ENCODE measurements at places on chromosomes 1 and 21.

DNA sequence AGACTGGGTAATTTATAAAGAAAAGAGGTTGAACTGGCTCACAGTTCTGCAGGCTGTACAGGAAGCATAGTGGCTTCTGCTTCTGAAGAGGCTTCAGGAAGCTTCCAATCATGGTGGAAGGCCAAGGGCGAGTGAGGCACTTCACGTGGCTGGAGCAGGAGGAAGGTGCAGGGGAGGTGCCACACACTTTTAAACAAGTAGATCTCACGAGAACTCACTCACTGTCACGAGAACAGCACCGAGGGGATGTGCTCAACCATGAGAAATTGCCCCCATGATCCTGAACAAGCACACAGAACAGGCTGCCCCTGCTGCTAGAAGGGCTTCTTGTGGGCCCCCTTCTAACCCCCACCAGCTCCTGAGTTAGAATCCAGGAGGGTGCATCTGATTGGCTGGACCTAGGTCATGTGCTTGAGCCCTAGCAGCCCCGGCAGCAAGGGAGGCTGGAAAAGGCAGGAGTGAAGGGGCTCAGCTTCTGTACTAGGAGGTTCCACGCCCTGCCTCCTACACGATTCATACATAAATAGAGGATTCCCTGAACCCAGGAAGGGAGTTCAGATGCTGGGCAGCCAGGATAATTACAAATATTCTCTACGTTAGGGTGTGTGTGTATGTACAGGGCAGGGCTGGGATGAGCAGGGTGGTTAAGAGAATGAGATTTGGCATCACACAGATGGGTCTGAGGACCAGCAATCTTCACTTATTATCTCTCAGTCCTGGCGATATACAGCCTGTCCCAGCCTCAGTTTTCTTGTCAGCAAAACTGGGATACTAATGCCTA is 72.8 kb upstream of the ATP5PO start:
- DNase-seq, result no peak

DNA sequence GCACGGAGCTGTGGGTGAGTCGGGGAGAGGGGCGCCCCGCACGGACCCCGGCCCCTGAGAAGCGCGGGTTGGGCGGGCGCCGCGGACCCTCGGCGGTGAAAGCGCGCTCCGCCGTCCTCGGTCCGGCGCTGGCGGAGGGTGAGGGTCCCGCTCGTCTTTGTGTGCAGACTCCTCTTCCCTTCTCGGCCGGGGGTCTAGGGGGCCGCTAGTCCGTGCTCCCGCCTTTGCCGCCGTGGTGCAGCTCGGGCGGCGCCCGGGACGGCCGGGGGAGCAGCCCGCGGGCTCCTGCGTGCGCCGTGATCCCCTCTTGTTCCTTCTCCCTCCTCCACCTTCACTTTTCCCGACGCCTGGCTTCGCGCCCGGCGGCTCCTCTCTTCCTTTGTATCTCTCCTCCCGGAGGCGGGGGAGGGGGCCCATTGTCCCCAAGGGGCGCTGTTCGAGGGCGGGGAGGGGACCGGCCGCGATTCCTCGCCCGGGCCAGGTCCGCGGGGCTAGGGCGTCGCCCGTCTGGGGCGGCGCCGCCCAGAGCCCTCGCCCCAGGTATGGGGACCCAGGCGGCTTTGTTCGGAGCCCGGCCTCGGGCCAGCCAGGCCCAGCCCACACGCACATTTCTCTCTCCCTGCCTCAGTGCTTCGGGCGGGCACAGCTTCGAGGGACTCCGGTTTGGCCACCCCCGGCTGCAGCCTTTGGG is 519 bp downstream of the FNBP1L start:
- DNase-seq, result no peak

DNA sequence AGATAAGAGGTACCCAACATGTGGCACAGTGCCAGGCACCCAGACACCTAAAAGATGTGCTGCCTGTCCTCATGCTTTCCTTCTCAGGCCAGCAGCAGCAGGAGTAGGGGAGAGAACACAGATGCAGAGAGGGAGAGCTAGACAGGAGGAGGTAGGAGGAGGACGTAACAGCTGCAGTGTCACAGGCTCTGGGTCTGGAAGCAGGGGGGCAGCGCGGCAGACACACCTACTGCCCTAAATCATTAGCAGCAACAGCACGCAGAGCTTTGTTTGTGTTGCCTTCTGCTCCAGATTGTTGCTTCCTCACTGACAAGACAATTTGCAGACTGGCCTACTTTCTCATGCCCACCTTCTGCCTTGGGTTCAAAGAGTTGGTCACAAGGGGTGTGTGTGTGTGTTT is 196.7 kb upstream of the DAB1 start:
- no peak for DNase-seq

- no peak for DNase-seq
Observed at GRCh38 chr1:18581420-18581880, 49.2 kb upstream of the PAX7 start.

GRCh38 chr1:176440176-176440575 is 22.8 kb upstream of the PAPPA2 start:
- no peak for DNase-seq

- no peak for DNase-seq
Observed at GRCh38 chr1:23473037-23473800, 10.8 kb downstream of the ASAP3 start.

- no peak for DNase-seq
Observed at GRCh38 chr21:33712022-33712803, 69.9 kb downstream of the ITSN1 start.

DNA sequence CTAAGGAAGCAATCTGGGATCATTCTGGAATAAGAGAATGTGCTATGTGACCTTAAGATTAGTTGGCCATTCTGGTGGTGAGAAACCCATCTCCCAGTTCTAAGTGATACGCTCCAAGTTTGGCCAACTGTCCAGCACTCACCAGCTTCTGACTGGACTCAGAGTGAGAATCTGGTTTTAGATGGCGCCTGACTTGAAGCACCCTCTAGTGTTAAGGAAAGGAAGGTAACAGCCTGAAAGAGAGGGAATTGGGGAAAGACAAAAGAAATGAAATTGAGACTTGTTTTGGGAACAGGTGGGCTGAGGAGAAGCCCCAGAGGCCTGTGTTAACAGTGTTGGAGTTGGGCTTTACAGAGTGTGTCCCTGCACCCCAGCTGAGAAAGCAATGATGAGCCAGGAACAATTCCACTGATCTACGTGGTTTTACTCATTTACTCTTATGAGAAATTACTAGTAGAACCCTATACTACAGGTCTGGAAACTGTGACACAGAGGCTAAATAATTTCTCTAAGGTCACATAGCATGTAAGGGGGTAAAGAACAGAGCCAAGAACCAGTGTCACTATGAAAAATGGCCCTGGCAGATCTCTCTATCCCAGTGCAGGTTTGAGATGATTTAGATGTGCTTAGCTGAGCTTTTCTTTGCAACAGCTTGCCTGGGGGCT is 9.3 kb upstream of the FCAMR start:
- no peak for DNase-seq

GRCh38 chr1:27971674-27972073 is 11.9 kb downstream of the XKR8 start:
- no peak for DNase-seq

DNA sequence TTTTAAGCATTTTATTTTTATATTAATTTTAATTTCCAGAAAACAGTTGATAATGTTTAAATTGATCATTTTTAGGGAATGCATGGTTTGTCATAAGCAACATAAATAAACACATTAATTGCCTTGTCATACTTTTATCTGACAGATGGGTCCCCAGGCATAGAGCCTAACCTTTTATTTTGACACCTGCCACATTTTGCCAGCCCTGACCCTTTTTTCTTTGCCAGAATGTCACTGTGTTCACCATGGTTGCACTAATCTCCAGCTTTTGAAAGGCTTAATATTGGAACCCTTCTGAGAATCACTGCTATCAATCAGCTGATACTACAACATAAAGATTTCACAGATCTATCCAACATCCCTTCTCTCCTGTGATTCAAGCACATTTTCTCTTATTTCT is 56.0 kb upstream of the DPYD start:
- no peak for DNase-seq
